Psoas muscle (tissue), 8 donors: ENCODE measurements at places on chromosomes 2 and 18. TPM values are rescaled to one million over a fixed set of nuclear protein-coding genes. Genes with fewer than 3 reads are reported as not detected.

Gene SGO2
- polyA plus RNA-seq, result 2.6 TPM

Gene IL1A
- polyA plus RNA-seq, result not detected

Gene SEMA4F
- 0.72 TPM for polyA plus RNA-seq

Gene GATA6
- 0.36 TPM for polyA plus RNA-seq

Gene ABCG5
- 0.01 TPM for polyA plus RNA-seq

Gene RAB27B
- polyA plus RNA-seq, result 0.03 TPM
